ENCODE measurements at places on chromosomes 11 and 22.
A peak's percentile ranks its signal among the peaks of the same experiment; 100 is the strongest.

DNA sequence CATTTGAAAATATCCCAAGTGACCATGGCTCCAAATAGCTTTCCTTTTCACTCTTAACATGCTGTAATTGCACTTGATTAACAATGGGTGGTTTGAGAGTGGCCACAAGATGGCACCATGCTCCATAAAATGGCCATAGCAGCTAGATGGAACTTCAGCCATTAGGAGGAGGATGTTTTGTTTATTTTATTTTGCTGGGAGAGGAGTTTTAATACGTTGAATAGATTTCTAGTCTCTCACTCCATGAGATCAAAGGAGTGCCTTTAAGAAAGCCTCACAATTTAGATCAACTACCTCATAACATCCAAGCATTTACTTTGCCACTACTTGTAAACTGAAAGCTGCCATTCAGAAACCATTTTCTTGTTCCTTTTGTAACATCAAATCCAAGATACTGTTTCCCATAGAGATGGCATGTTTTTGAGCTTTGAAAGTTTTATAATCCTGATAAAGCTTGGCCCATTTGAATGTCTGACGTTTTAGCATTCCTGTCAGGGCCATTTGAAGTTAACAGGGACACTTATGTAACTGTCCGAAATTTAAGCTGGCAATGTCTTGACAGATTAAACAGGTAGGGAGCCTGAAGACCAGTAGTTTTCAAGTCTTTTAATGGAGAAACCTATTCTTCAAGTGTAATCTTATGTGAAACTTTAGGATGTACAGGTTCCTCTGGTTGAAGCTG lies 4.7 kb downstream of the FEN1 start:
- DNase-seq, result peak; percentile 85

DNA sequence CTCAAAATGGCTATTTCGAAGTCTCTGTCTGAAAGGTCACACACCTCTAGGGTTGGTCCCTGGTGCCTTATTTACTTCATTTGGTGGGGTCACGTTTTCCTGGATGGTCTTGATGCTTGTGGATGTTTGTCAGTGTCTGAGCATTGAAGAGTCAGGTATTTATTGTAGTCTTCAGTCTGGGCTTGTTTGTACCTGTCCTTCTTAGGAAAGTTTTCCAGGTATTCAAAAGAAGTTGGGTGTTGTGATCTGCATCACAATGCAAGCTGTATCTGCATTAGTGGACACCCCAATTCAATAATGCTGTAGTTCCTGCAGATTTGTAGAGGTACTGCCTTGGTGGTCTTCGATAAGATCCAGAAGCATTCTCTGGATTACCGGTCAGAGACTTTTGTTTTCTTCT lies 63.5 kb upstream of the TP53AIP1 start:
- DNase-seq, result no peak

GRCh38 chr11:130020323-130020722 lies 17.7 kb upstream of the PRDM10 start:
- no peak for DNase-seq

GRCh38 chr11:12099132-12099873 lies 11.1 kb upstream of the MICAL2 start:
- DNase-seq, result no peak

DNA sequence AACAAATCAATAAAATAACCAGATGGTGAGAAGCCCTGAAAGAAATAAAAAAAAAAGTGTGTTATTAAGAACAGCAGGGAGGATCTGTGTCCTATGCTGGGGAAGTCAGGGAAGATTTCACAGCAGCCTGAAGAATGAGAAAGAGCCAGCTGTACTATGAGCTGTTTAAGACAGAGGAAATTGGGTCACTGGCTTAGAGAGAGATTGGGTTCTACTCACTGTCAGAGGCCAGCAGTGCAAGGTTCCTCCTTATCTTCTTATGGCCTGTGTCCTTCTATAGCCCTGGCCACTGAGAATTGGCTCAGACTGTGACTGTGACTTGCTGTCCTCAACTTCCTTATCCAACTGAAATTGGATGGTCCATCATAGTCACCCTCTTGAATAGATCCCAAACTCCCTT lies 54.8 kb upstream of the FDX1 start:
- no peak for DNase-seq

DNA sequence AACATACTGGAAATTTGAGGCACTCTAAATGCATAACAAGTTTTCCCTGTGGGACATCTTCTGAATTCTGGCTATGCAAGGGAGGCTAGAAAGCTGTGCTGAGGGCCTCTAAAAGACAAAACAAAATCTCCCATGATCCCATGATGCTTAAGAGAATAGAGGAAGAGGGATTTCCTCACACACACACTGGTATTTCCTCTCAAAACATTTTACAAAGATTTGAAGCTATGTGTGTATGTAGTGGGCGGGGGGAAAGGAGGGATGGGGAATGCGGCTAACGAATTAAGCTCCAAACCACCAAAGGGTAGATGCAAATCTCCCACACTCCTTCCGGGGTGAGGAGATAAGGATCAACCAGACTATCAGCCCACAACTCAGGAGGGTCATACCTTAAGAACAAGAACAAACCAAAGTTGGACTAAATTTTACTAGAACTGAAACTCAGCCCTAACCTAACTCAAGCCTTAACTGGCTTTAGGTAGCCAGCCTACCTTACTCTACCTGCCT lies 6.0 kb downstream of the OR2AT4 start:
- no peak for DNase-seq

- no peak for DNase-seq
Measured at GRCh38 chr22:22159384-22159783, 85.2 kb upstream of the VPREB1 start.

DNA sequence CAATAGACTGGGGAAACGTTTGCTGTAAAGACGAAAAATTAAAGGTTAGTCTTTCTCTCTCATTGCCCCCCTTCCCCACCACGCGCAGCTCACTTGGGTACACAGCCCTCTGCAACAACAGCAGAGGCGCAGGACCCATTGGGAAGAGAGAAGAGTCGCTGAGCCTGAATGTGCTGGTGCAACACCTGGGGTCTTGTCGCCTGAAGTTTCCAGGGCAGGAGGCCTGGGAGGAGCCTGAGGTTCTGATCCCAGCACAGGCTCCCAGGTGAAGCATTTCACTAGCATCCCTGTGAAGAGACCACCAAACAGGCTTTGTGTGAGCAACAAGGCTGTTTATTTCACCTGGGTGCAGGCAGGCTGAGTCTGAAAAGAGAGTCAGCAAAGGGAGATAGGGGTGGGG lies 116.2 kb upstream of the NTM start:
- DNase-seq, result no peak

- peak; percentile 76 for DNase-seq
Measured at GRCh38 chr22:20013382-20013871, 3.2 kb downstream of the ARVCF start.

All from tibial artery (tissue), 4 donors.